ENCODE measurements at places on chromosomes 16 and 17.

DNA sequence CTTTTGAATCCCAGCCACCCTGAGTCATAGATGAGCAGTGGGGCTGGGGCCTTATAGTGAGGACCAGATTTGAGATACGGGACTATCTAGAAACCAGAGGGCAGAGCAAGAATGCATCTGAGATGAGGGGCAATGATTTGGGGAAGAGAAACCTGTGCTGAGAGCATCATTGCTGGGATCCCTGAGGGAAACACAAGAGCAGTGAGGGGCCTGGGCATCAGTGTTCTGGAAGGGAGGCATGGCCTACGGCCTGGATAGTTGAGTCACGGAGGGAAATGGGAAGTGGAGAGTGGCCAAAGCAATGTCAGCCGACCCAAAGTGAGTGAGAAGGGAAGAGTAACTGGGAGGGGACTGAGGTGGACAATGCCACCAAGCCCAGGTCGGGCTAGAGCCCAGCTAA lies 5.2 kb downstream of the CAMTA2 start:
- no peak for DNase-seq

GRCh38 chr17:45791935-45792334 lies 7.8 kb downstream of the CRHR1 start:
- DNase-seq, result no peak

DNA sequence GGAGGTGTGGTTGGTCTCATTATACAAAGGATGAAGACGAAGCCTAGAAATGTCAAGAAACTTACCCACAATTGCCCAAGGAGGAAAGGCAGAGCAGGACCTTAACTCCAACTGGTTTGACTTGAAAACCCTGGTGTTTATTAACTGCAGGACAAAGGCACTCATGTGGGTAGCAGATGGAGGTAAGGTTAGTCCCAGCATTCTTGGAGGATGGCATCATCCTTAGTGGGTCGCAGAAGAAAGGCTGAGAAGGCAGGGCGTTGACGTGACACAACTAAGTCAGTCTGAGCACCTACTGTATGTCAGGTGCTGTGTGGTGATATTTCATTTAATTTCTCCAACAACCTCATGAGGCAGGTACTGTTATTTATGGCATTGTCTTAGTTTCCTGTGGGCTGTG lies 101.3 kb downstream of the HAPSTR1 start:
- DNase-seq, result no peak

DNA sequence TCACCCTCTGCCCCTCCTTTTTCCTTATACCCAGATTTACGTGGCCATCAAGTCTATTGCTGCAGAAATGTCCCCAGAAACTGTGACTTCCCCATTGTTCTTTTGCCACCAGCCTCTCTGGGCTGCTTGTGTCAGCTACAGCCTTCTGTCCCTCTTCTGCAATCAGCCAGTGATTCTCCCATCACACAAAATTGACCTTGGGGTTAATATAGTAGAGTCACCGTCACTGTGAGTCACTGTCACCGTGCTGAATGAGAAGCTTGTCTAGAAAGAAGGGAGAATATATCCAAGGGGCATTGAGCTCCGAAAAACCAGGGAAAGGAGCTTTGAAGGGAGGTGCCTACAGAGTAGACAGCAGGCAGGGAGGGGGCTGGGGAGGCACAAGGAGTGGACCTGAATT lies 290.5 kb downstream of the HAPSTR1 start:
- no peak for DNase-seq

- no peak for DNase-seq
These were observed 28.2 kb upstream of the RBBP6 start for GRCh38 chr16:24511174-24511573.

DNA sequence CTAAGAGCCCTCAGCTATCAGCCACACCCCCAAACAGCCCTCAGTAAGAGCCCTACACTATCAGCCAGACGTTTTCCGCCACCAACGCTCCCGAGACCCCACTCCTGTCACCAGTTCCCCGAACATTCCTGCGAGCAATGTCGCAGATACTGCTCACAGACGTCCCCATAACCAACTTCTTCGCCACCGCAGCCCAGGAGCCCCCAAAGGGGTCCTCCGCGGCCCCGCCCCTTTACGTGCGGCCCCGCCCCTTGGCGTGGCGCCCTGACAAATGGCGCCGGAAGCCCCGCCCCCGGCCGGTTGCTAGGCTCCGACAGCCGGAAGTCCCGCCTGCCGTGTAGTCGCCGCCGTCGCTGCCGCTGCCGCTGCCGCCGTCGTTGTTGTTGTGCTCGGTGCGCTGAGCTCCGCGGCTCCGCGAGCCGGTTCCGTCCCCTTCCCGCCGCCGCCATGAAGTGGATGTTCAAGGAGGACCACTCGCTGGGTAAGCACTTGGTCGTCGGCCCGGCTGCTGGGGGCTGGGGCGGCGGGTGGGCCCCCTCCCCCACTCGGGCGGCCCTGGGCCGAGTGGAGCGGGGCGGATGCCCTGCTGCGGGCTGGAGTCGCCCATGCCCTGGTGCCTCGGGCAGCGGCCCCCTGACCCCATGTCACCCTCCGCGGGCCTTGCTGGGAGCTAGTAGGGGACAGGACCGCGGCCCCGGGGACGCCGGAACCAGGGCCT lies at the start of gene GABARAPL2:
Gene GABARAPL2, plus strand, starts transcription at position 340 of the 718 bp plus-strand sequence. Its CDS starts 108 bp downstream, at position 448.
- DNase-seq, result peak; percentile 95

- DNase-seq, result no peak
These were observed 71.3 kb upstream of the METRNL start for GRCh38 chr17:83008186-83008510.
